NCI-H1436 (cell line): ENCODE measurements at places on chromosomes 3 and 15.
A peak's percentile ranks its signal among the peaks of the same experiment; 100 is the strongest.

DNA sequence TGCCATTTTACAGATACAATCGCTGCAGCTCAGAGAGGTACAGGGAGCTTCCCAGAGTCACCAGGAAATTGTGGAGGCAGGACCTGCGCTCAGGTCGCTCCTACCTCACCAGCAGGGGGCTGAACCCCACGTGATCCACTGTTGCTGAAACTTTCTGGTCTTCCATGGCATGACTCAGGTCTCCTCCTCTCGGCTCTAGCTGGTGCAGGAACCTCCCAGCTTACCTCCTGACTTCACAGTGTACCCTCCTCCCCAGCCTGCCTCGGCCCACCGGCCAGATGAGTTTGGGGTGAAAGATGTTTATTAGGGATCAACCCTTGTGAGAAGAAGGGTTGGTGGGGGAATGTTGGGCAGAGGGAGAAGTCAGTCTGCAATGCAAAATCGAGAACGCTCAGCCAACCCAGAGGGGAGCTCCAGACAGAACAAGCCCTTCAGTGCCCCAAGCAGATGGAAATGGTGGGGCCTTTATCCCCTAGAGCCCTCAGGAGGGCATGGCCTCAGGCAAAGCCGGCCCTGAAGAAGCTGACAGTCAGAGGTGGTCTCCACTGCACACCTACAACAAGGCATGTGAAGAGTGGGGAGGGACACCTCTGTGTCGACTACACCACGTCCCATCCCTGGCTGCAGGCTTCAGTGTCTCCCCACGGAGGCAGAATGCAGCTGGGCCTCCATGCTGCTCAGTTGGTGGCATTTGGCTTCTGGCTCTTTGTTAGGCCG, 118.6 kb upstream of the PRR20G start:
- DNase-seq: no peak

GRCh38 chr3:24496529-24497482, 2.2 kb upstream of the THRB start:
- no peak for DNase-seq

GRCh38 chr3:156654834-156655233, 19.6 kb upstream of the TIPARP start:
- no peak for DNase-seq

DNA sequence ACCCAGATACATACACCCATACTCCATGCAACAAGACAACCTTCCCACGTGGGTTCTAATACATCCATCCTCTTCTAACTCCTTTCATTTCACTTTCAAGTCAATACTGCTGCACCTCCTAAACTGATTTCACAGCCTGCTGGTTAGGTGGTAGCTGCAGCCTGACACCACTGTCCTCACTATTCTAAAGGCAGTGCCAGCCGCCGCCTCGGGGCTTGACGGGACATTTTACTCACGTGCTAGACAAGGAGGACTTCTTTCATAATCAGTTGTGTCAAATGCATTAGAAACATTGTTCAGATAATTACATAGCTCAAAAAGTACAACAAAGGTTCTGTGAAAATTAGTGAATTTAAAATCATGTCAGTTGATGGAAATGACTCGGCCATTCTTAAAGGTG, 6.3 kb downstream of the UROC1 start:
- no peak for DNase-seq

DNA sequence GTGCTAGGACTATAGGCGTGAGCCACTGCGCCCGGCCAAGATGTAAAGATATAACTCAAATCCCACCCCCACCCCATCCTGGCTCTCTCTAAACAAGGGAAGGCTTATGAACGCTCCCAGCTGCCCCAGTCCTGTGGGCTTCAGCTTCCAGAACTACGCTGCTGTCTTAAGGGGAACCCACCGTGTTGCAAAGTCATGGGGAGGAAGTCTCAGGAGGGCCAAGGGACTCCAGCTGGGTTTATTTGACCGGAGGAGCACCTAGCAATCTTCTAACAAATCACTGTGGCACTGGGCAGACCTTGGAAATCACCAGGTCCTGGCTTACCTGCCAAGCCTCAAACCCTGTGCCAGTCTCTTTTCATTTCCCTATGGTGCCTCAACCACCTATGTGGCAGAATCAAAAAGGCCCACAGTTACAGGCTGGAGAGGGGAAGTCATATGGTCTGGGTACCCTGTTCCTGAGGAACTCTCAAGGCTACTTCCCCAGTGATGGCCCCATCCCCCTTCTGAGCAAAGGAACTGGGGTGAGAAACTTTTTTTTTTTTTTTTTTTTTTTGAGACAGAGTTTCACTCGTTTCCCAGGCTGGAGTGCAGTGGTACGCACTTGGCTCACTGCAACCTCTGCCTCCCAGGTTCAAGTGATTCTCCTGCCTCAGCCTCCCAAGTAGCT, 83.4 kb downstream of the RBPMS2 start:
- no peak for DNase-seq

DNA sequence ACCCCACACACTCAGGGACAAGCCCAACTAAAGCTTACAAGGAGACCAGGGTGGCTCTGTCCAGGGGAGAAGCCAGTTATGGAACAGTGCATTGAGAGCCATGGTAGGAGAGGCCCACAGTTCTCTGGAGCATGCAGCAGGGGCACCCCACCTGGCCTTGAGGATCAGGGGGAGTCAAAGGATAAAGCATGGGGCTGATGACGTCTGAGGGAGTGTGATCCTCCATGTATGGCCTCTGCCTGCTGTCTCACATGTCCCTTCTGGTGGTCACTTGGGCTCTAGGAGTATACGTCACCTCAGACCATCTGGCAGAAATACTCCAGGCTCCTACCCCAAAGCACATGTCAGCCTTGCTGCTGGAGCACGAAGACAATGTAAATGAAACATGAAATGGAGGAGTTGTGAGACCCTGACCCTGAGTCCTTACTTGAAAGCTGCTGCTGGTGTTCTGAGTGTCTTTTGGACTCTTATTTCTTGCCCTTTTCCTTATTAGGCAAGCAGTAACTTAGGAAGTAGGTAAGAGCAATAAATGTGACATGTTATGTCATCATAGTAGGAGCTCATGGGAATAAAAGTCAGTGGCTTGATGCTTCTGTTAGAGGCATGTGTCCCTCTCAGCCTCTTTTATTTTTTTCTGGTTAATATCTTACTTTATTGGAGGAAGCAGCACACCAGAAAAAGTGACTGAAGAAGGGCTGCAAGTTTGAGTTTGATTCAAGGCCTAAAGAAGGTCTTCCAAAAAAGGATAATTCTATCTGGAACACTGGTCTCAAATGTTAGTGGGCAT, 15.5 kb downstream of the SRPRB start:
- no peak for DNase-seq

DNA sequence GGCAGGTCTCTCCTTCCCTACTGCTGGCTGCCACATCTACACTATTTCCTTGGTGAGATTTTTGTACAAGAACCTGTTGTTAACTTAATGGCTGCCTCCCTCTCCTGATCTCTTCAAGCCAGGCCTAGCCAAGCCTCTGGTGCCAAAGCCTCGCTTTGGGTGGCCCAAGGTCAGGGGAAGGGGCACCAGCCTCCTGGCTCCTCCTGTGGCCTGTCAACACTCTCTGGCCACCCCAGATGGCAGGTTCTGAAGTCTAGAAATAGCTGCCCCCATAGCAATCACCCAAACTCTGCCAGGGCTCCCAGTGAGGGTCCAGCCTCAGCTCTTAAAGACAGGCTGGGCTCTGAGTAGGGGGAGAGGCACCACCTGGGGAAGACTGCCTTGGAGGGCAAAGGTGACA, 5.0 kb downstream of the IFRD2 start:
- no peak for DNase-seq

DNA sequence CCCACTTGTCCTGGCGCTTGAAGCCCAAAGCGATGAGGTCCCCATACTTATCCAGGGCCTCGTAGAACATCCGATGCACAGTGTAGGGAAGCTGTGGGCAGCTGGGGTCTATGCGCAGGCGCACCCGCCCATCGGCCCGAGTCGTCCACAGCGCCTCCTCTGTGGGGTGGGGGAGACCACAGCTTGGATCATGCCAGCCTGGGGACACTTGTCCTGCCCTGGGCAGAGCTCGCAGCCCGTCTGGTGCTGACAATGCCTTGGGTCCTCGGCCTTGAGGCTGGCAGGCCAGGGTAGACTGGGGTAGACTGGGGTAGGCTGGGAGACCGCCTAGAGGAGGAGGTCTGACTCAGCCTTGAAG, 39.8 kb downstream of the ACSBG1 start:
- DNase-seq: no peak

- no peak for DNase-seq
Observed at GRCh38 chr15:56984681-56985481, 66.4 kb downstream of the TCF12 start.

- no peak for DNase-seq
Observed at GRCh38 chr3:186882881-186883685, 40.6 kb downstream of the ADIPOQ start.

GRCh38 chr15:81336568-81336967, 12.6 kb upstream of the STARD5 start:
- DNase-seq: no peak

GRCh38 chr15:89395996-89396395, 61.4 kb upstream of the POLG start:
- no peak for DNase-seq

DNA sequence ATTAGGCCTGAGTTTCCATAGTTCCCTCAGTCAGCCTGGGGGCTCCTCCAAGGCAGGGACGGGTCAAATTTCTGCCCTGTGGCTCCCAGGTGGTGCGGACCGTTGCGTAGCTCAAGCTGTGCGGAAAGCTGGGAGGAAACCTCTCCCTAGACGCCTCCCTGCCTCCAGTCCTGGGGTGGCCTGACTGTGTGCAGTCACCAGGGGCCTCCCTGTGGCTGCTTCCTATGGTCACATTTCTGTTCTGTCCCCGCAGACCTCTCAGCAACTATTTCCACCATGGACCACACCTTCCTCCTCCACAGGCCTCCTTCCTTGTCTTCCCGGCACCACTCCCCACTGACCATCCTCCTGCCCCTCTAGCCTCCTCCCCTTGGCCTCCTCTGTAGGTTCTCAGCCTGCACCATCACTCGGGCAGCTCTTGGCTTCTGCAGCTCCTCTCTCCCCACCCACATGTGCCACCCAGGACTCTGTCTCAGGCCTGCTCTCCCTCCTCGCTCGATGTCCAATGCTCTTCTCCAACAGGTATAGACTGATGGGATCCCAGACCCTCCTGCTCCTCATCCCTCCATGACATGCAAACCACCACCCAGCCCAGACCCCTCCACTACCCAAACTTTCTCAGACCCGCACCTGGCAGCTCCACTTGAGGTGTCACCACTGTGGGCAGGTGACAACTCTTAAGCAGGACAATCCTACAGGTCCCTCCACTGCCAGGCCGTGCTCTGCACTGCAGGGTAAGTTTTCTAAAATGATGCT, 26.9 kb upstream of the SEC13 start:
- no peak for DNase-seq

GRCh38 chr15:75702436-75702835, 10.2 kb downstream of the CSPG4 start:
- no peak for DNase-seq

- DNase-seq: no peak
Observed at GRCh38 chr15:38324939-38325647, 72.5 kb downstream of the SPRED1 start.

- DNase-seq: no peak
Observed at GRCh38 chr3:41690766-41691563, 270.9 kb downstream of the ULK4 start.

DNA sequence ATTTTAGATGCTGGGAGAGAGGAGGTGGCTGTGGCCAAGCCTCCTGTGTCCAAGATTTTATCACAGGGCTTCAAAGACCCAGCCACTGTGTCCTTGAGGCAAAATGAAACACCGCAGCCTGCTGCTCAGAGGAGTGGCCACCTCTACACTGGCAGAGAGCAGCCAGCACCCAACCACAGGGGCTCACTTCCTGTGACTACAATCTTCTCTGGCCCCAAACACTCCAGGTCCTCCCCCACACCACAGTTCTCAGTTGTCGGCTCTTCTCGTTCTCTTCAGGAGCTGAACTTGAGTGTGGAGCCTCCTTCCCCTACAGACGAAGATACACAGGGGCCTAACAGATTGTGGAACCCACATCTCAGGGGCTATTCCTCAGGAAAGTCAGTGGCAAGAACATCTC, 45.6 kb downstream of the CDAN1 start:
- DNase-seq: no peak

GRCh38 chr15:59274126-59274970, 67.7 kb downstream of the LDHAL6B start:
- no peak for DNase-seq

GRCh38 chr15:25771338-25771706, 91.8 kb downstream of the ATP10A start:
- no peak for DNase-seq

GRCh38 chr3:120448756-120449155, 2.0 kb downstream of the FSTL1 start:
- no peak for DNase-seq

GRCh38 chr15:48058371-48058770, 62.4 kb upstream of the SLC24A5 start:
- DNase-seq: peak; percentile 9

DNA sequence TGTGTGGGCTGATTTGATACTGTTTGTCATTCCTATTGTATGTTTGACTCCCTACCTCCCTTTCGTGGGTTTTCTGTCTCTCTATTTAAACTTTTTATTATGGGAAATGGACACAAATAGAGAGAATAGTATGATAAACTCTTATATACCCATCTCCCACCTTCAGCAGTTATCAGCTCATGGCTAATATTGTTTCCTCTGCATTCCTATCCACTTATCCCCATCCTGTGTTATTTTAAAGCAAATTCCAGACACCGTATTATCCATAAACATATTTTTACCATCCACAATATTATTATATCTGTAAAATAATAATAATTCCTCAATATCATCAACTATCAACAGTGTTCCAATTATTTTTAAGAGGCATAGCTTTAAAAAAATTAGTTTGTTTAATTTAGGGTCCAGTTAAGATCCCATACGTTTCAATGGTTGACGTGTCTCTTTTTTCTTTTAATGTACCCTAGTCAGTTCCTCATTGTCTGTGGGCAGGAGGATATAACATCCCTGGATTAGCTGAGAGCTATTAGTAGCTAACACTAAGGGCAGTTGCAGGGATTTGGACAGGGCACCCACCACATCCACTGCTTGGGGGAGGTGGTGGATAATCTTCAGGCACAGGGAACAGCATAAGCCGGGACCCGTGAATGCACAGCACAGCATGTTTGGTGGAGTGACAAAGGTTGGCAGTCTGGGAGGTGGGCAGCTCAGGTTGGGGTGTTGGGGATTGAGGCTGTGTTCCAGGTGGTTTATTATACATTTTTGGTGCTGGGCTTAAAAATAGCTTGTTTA, 23.5 kb downstream of the PLCL2 start:
- no peak for DNase-seq

GRCh38 chr15:97909291-97909891, 51.1 kb upstream of the ARRDC4 start:
- DNase-seq: peak; percentile 3

DNA sequence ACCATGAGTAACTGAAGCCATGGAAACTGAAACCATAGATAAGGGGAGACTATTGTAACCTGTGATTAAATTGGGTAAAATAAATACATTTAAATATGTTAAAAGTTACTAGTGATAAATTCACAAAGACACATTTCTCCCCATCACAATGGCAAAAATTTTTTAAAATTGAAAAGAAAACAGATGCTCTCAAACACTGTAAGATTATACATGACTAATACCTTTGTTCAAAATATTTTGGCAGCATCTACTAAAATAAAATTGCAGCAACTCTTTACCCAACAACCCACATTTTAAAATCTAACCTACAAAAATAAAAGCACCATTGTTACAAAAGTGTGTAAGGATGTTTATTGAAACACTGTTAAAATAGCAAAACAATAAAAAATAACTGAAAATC, 93.3 kb downstream of the CLASP2 start:
- DNase-seq: no peak
